ENCODE measurements at places on chromosomes 16 and 17.

DNA sequence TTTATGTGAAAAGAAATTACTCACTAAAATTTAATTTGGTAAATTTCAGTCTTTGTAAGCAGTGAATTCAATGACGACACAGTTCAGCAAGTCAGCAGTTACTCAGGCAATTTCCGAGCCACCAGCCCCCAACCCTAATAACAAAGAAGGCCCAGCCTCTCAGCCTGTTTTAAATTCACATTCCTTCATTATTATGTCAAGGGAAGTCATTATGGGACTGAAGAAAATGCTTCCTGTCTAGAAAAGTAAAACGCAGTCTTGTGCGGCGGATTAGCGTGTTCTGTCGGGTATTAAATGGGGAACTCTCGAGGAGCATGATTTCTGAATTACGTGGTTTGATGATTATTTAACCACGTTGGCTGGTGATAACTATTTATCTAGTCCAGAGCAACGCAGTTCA is 177.6 kb downstream of the AIPL1 start:
- no peak for DNase-seq

DNA sequence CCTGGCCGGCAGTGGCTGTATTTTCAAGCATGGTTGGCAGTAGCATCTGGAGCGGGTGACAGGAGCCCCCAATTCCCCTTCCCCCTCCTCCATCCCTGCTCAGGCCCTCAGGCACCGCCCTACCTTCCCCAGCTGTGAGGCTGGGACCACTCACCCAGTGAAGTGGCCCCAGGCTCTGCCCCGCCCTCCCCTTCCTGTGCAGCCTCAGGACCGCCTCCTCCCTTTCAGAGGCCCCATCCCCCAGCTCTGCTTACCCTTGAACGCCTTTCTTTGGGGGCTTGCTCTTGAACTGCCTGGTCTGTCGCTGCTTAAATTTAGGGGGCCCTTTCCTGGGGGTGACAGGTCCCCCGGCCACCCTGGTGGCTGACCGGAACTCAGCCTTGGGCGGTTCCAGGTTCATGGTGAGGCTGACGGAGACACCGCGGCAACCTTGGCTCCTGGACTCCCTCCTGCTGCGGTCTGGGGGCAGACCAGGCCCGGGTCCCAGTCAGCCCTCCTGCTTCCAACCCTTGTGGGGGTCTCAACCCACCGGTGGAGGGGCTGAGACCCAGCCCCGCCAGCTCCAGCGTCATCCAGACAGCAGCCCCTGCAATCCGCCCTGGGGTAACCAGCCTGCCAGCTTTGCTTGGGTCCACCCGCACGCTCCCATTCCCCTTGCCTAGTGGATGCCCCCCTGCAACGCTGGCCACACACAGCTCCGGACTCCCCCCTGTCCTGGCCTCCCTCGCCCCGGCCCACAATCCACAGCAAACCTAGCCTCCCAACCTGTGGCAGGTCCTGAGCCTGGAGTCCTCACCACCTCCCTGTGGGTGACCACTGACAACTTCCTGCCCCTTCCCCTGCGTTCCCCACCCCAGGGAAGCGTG is 3.2 kb downstream of the PDE6G start:
- no peak for DNase-seq

- peak; percentile 37 for DNase-seq
These were observed 693 bp downstream of the NDRG4 start for GRCh38 chr16:58500430-58501241.

DNA sequence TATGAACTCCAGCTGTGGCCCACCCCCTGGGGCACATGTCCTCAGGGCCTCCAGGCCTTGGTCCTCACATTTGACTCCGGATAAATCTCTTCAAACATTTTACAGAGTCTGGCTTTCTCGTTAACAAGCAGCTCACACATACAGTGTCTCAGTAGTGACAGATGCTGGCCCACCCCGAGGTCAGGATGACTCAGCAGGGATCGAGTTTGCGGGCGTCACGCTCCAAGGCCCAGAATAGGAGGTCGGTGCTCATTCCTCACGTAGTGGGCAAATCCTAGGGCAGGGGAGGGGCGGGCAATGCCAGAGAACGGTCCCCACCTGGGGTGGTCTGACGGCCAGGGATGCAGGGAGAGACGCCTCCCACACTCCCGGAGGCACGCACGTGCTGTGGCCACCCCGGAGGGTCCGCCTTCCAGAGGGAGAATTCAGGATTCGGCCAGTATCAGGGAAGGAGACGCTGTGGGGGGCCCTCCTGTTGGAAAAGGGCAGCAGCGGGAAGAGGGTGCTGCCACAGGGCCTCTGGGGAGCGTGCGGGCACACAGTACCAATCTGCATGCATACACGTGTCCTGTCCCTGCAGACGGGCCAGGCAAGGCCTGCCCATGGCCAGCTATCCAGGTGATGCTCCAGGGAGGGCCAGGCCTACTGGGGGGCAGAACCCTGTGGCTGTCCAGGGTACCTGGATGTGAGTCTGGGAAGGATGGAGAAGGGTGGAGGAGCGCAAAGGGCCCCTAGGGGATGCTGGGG is 8.6 kb downstream of the SLC7A5 start:
- DNase-seq, result no peak

GRCh38 chr16:78254841-78255240 is 155.4 kb downstream of the WWOX start:
- no peak for DNase-seq

GRCh38 chr17:80284631-80285030 is 24.0 kb downstream of the RNF213 start:
- no peak for DNase-seq

- DNase-seq, result no peak
These were observed 37.7 kb downstream of the ZFHX3 start for GRCh38 chr16:73010150-73010676.

GRCh38 chr16:87065446-87066132 is 251.6 kb downstream of the C16orf95 start:
- no peak for DNase-seq

DNA sequence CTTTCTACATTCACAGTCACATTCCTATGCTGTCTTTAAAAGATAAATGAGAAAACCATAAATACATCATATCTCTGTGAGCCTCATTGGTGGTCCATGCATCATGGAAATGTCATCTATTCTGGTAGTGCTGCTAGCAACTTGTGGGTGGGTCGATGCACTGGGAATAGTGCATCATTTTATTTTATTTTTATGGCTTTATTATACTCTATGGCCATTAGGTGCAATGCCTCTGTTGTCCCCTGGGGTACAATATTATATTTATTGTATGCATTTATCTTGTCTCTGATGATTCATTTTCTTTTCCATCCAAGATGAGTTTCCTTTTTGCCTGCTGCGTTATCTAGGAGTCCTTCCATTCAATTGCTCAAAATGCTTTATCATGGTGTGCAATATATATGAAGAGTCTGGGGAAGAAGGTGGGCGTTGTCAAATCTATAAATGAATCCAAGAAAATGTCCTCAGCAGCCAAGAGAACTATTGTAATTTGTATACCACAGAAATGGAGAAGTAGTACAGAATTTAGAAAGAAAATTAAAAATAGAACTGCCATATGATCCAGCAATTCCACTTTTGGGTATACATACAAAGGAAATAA is 324.0 kb downstream of the KCNJ2 start:
- DNase-seq, result peak; percentile 0

GRCh38 chr16:80509872-80510271 is 30.9 kb upstream of the DYNLRB2 start:
- no peak for DNase-seq

- DNase-seq, result no peak
These were observed 1.3 kb downstream of the SLC43A2 start for GRCh38 chr17:1627182-1627981.

DNA sequence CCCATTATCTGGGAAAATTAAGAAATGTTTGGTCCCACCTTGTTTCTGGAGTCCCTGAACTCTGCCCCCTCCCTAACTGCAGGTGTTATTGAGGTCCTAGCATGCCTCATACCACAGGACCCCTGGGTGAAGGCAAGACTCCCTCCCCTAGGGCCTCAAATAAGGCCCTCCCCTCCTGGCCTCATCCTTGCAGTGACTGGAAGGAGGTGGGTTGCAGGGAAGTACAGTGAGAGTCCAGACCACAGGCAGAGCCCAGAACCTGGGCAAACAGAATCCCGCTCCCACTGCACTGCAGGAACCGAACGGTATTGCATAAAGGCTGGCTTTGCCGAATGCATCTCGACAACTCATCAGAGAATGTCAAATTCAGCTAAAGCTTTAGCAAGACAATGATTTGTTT is 126.6 kb downstream of the ASIC2 start:
- DNase-seq, result no peak

- no peak for DNase-seq
These were observed 356 bp downstream of the TUBD1 start for GRCh38 chr17:59892251-59892923.

DNA sequence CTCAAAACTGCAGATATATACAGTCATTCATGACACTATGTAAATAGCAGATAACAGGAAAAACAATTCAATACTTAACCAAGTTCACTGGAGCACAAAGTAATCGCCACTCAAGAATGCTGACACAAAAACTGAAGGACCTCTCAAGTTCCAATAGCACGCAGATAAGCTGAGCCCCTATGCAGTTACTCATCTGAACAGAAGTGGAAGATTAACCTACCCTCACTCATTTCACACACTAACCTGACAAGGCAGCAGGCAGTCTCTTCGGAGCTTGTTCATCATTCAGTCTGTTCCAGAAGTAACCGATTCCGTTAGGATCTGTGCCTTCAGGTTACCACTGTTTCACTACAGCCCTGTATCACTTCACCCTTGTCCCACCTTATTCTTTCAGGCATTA is 6.0 kb downstream of the HELZ start:
- peak; percentile 59 for DNase-seq

DNA sequence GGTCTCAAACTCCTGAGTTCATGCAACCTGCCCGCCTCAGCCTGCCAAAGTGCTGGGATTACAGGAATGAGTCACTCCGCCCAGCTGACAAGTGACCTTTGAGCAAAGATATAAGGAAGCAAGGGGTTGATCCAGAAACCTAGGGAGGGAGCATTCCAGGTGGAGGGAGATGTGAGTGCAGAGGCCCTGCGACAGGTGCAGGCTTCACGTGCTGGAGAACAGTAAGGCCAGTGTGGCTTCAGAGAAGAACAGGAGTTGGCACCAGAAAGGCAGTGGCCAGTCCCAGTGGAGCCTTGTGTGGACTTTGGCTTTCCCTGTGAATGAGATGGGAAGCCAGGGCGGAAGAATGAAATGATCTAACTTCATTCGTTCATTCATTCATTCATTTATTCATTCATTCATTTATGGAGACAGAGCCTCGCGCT is 73.6 kb upstream of the HAS3 start:
- no peak for DNase-seq

DNA sequence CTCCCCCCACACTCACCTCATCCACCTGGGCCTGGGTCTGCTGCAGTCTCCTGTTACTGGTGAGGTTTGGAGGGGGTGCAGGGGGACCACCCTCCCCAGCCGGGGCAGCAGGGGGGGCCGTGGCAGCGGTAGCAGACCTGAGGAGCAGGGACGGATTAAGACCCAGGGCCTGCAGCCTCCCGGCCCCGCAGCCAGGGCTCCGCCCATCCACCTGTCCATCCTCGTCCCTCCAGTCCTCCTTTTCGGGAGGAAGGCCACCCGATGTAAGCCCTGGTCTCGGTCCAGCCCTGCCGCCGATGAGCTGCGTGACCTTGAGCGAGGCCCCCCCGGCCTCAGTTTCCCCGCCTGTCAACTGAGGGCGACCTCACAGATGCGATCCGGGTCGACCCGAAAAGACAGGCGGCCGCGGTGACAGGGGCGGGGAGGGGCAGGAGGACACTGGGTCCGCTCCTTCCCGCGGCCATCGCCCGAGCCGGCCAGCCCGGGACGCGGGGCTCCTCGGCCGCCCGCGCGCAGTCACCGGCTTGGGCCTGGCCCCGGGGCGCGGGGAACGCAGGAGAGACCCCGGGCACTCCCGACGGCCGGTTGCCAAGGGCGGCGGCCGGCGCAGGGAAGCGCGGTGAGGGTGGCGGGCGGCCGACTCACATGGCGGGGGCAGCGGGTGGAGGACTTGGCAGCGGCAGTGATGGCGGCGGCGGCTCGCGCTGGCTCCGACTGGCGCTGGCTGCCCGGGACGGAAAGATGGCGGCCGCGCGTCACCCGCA is at the start of gene VAMP2:
TSS of gene VAMP2 (minus strand) at position 716 of the 764 bp plus-strand sequence. CDS start at position 647, 69 bp downstream.
- DNase-seq, result peak; percentile 79

All from cardiac muscle cell (in vitro differentiated cells and primary cell).